Cardiac ventricle fibroblast (primary cell): ENCODE measurements at places on chromosomes 12 and 14. TPM values are rescaled to one million over a fixed set of nuclear protein-coding genes. Genes with fewer than 3 reads are reported as not detected.

The COPS7A gene
- total RNA-seq = 74.9 and 87.5 TPM in 2 replicates

The TSFM gene
- 24.5 and 32.9 TPM in 2 replicates for total RNA-seq

The LRRC9 gene
- not detected in 2 replicates for total RNA-seq

The BDKRB2 gene
- 6.0 and 6.7 TPM in 2 replicates for total RNA-seq

The CMTM5 gene
- total RNA-seq = not detected in 2 replicates

The AKAP3 gene
- total RNA-seq = 0.68 and 2.1 TPM in 2 replicates

The TBX5 gene
- total RNA-seq = 1.2 and 3.6 TPM in 2 replicates

The ALDH6A1 gene
- 31.3 and 32.1 TPM in 2 replicates for total RNA-seq

The TRPV4 gene
- total RNA-seq = 2.6 TPM in 2 replicates

The CCDC38 gene
- not detected in 2 replicates for total RNA-seq

The P2RX2 gene
- total RNA-seq = not detected in 2 replicates

The GUCY2C gene
- total RNA-seq = not detected in 2 replicates

The TPPP2 gene
- total RNA-seq = not detected in 2 replicates

The KCNH3 gene
- 0.05 and 0.12 TPM in 2 replicates for total RNA-seq

The GRIP1 gene
- not detected in 2 replicates for total RNA-seq

The SLC2A14 gene
- not detected in 2 replicates for total RNA-seq

The KLRD1 gene
- total RNA-seq = 0.19 and 0.88 TPM in 2 replicates

The TTC9 gene
- 0.05 and 0.12 TPM in 2 replicates for total RNA-seq

The DPPA3 gene
- total RNA-seq = not detected in 2 replicates

The TMX1 gene
- 25.6 and 32.7 TPM in 2 replicates for total RNA-seq

The KRT83 gene
- total RNA-seq = not detected in 2 replicates

The EFS gene
- 6.7 and 8.9 TPM in 2 replicates for total RNA-seq

The LETMD1 gene
- 46.5 and 53.4 TPM in 2 replicates for total RNA-seq

The CREBL2 gene
- 22.0 and 28.7 TPM in 2 replicates for total RNA-seq

The CEBPE gene
- total RNA-seq = not detected in 2 replicates

The SPIC gene
- total RNA-seq = not detected in 2 replicates

The FAM186B gene
- 0.06 and 0.15 TPM in 2 replicates for total RNA-seq

The LYZ gene
- total RNA-seq = 0.31 TPM in 1 of 2 replicates, not detected in the other

The ARHGAP5 gene
- 35.5 and 46.2 TPM in 2 replicates for total RNA-seq

The HOXC5 gene
- total RNA-seq = not detected in 2 replicates

The CLEC4D gene
- not detected in 2 replicates for total RNA-seq

The NEDD1 gene
- 6.7 and 8.0 TPM in 2 replicates for total RNA-seq

The CLEC2B gene
- 24.3 and 29.7 TPM in 2 replicates for total RNA-seq

The RNF212B gene
- total RNA-seq = not detected in 2 replicates

The REP15 gene
- 0.75 and 1.2 TPM in 2 replicates for total RNA-seq

The TMPRSS12 gene
- not detected in 2 replicates for total RNA-seq

The MORN3 gene
- 0.12 and 0.15 TPM in 2 replicates for total RNA-seq

The KLHDC1 gene
- total RNA-seq = 3.0 and 3.2 TPM in 2 replicates

The POTEG gene
- total RNA-seq = not detected in 2 replicates
